ENCODE measurements at places on chromosomes 16 and 17. TPM values are rescaled to one million over a fixed set of nuclear protein-coding genes. Genes with fewer than 3 reads are reported as not detected.

DNA sequence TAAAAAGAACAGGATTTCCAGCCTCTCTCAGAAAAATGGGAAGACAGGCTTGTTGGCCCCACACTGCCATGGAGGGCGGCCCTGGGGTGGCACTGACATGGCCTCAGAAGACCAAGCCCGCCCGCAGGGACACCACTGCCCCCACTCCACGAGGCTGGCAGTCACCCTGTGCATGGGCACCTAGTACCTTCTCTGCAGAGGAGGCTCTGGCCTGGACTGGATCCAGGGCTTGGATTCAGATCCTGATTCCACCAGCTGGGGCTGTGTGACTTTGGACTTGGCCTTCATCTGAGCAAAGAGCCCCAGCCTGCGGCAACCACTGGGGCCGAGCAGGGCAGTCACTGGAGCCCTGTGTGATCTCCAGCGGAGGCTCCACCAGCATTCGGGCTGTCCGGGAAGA is 16.8 kb upstream of the FASN start:
- no peak for DNase-seq
- no peaks in the 10 kb centered on the region for H3K4me1 ChIP-seq
- no peak overlapping the region for H3K4me3 ChIP-seq
- H3K27ac ChIP-seq, result no peak overlapping the region
- no peaks in the 10 kb centered on the region for H3K36me3 ChIP-seq

Gene SLC52A1
- not detected for total RNA-seq

Gene NTN3
- 0.29 TPM for total RNA-seq

Gene KRT12
- not detected for total RNA-seq

Gene FOXN1
- total RNA-seq, result not detected

DNA sequence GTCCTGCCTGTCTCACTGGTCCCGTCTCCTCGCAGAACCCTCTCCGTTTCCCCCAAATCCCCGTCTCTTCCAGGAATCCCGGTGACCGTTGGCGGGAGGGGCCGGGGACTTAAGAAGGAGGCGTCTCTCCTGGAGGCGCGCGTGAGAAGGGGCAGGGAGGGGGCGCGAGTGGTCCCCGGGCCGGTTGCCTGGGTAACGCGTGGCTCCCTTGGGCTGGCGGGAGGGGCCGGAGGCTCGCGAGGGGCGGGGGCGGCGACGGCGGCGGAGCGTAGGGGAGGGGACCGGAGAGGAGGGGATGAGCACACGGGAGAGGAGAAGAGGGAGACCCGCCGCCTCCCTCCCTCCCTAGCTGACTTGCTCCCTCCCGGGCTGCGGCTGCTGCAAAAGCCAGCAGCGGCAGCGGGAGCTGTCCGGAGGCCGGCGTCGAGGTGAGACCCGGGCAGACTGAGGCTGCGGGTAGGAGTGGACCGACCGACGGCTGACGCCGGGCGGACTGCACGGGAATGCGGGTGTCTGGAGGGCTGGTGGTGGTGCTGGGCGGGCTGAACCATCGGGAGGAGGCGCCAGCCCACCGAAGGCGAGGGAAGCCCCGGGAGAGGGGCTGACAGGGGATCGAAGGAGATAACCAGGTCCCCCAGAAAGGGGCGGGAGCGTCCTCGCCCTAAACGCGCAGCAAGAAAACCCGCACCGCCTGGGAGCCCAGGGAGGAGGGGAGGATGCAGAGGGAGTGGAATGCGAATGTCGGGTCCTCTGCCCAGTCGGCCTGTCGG is at the start of gene PRRT2:
Gene PRRT2 (plus strand): TSS at position 298 of the 770 bp plus-strand sequence. CDS start 862 bp downstream, outside the sequence.
- peak within 1 kb of the TSS; percentile 62 for H3K4me3 ChIP-seq
- H3K36me3 ChIP-seq, result peaks cover 22% of the 10 kb centered on the region
- no peaks in the 10 kb centered on the region for H3K27me3 ChIP-seq

DNA sequence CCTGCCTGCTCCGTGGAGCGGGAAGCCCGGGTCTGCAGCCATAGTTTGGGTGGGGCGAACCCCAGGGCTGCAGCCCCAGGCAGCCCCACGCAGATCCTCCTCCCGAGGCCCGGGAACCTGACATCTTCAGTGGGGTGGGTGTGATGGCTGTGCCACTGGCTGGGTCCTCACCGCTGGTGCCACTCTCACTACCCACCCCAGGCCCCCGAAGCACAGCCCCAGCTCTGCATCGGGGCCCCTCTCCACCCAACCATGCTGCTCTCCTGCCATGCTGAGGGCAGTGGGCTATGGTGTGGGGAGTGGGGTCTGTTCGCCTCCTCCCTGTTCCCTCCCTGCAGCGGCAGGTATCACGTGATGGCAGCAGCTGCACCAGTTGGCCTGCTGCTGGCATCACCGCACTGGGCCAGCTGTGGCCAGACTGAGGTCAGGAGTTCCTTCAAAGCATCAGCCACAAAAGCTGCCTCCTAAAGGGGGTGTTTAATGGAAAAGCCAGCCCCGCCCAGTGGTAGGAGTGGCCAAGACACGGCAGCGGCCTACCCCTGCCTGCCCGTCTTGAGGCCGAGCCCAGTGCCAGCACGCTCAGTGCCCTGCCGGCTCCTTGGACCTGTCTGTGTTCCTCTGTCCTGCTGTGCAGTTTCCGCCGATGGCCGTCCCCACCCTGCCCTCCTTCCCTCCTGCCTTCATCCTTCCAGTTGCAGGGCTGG is 10.8 kb downstream of the KCTD5 start:
- no peak for DNase-seq
- H3K36me3 ChIP-seq, result peaks cover 14% of the 10 kb centered on the region
- H3K27me3 ChIP-seq, result no peaks in the 10 kb centered on the region
- H3K4me3 ChIP-seq, result peak overlapping the region; percentile 40
- H3K4me1 ChIP-seq, result peaks cover 40% of the 10 kb centered on the region
- peak overlapping the region; percentile 79 for H3K27ac ChIP-seq

Gene MYO15A
- 0.12 TPM for total RNA-seq

Gene PRR35
- total RNA-seq, result not detected

DNA sequence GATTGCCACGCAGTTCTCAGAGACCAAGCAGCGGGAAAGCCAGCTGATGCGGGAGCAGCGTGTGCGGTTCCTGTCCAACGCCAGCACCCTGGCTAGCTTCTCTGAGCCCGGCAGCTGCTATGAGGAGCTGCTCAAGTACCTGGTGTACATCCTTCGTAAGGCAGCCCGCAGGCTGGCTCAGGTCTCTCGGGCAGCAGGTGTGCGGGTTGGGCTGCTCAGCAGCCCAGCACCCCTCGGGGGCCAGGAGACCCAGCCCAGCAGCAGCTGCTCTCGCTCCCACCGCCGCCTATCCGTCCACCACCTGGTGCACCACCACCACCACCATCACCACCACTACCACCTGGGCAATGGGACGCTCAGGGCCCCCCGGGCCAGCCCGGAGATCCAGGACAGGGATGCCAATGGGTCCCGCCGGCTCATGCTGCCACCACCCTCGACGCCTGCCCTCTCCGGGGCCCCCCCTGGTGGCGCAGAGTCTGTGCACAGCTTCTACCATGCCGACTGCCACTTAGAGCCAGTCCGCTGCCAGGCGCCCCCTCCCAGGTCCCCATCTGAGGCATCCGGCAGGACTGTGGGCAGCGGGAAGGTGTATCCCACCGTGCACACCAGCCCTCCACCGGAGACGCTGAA is 15.2 kb downstream of the CACNA1G start:
- H3K27ac ChIP-seq, result no peak overlapping the region
- H3K4me3 ChIP-seq, result no peak overlapping the region
- DNase-seq, result no peak
- no peaks in the 10 kb centered on the region for H3K27me3 ChIP-seq
- no peaks in the 10 kb centered on the region for H3K4me1 ChIP-seq

- H3K4me1 ChIP-seq, result peaks cover 32% of the 10 kb centered on the region
- peaks cover 4% of the 10 kb centered on the region for H3K36me3 ChIP-seq
- no peaks in the 10 kb centered on the region for H3K27me3 ChIP-seq
- no peak overlapping the region for H3K27ac ChIP-seq
- H3K4me3 ChIP-seq, result no peak overlapping the region
- peak; percentile 26 for DNase-seq
These were observed 43.0 kb upstream of the ZNF750 start for GRCh38 chr17:82882715-82883418.

DNA sequence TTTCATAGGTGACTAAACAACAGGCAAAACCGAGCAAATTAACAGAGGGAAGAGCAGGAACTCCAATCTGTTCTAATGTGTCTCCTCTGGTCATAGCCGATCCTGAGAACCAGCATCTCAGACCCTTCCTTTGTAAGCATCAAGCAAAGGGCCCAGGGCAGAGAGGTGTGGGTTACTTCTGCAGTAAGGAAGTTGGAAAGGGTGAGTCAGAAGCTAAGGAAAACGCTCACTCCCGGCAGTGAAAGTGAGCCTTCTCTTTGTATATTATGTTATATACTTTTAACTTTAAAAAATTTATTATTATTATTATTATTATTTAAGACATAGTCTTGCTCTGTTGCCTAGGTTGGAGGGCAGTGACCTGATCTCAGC is 77.7 kb downstream of the MRM3 start:
- no peaks in the 10 kb centered on the region for H3K4me1 ChIP-seq
- no peak for DNase-seq
- no peaks in the 10 kb centered on the region for H3K36me3 ChIP-seq
- H3K27me3 ChIP-seq, result no peaks in the 10 kb centered on the region
- no peak overlapping the region for H3K4me3 ChIP-seq

GRCh38 chr16:55144651-55145050 is 179.4 kb upstream of the IRX6 start:
- DNase-seq, result no peak
- no peaks in the 10 kb centered on the region for H3K4me1 ChIP-seq
- H3K36me3 ChIP-seq, result no peaks in the 10 kb centered on the region
- H3K27ac ChIP-seq, result no peak overlapping the region
- no peaks in the 10 kb centered on the region for H3K27me3 ChIP-seq

DNA sequence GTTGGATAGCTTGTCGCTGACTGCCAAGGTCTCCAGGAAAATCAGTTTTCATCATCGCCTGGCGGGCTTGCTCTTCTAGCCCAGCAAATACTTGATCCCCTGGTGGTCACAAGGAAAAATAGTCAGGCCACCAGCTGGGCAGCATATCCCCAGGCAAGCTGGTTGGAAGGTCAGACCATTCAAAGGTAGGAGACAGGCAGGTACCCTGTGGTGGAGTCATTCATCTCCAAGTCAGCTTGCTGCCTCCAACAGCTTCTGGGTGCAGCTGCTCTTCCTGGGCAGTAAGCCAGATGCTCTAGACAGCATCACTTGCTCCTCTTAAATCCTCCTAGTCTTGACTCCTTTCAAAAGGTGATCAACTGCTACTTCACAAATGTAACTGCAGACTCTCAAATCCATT is 16.0 kb downstream of the ZNF821 start:
- no peaks in the 10 kb centered on the region for H3K4me1 ChIP-seq
- H3K4me3 ChIP-seq, result no peak overlapping the region
- peaks cover 2% of the 10 kb centered on the region for H3K36me3 ChIP-seq
- no peak for DNase-seq

GRCh38 chr17:17115620-17116019 is 73.4 kb downstream of the MPRIP start:
- H3K4me3 ChIP-seq, result no peak overlapping the region
- DNase-seq, result no peak
- H3K27me3 ChIP-seq, result no peaks in the 10 kb centered on the region
- H3K36me3 ChIP-seq, result no peaks in the 10 kb centered on the region
- peaks cover 96% of the 10 kb centered on the region for H3K4me1 ChIP-seq

DNA sequence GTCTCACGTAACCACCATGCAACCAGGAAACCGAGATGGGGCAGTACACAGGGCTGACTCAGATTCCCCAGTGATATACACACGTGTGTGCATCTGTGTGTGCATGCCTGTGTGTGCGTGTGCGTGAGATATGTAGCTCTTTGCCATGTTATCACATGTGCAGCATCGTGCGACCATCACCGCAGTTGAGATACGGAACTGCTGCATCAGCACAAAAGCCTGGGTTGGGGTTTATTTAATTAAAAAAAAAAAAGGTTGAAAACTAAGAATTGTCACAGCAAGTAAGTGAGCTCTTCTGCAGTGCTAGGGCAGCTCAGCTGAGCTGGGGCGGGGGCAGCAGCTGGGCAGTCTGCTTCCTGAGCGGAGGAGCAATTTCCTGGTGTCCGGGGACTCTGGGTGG is 152.5 kb downstream of the RBFOX3 start:
- no peaks in the 10 kb centered on the region for H3K4me1 ChIP-seq
- H3K27ac ChIP-seq, result no peak overlapping the region
- no peaks in the 10 kb centered on the region for H3K36me3 ChIP-seq
- DNase-seq, result no peak

GRCh38 chr17:61466246-61466645 is 14.0 kb downstream of the TBX4 start:
- peak; percentile 5 for DNase-seq
- H3K4me3 ChIP-seq, result no peak overlapping the region
- H3K27me3 ChIP-seq, result peaks cover 41% of the 10 kb centered on the region
- peaks cover 3% of the 10 kb centered on the region for H3K4me1 ChIP-seq
- H3K36me3 ChIP-seq, result no peaks in the 10 kb centered on the region
- no peak overlapping the region for H3K27ac ChIP-seq

Measured in heart left ventricle (tissue), 16 donors.